Foreskin fibroblast (primary cell): ENCODE measurements at places on chromosomes 11 and 22.

DNA sequence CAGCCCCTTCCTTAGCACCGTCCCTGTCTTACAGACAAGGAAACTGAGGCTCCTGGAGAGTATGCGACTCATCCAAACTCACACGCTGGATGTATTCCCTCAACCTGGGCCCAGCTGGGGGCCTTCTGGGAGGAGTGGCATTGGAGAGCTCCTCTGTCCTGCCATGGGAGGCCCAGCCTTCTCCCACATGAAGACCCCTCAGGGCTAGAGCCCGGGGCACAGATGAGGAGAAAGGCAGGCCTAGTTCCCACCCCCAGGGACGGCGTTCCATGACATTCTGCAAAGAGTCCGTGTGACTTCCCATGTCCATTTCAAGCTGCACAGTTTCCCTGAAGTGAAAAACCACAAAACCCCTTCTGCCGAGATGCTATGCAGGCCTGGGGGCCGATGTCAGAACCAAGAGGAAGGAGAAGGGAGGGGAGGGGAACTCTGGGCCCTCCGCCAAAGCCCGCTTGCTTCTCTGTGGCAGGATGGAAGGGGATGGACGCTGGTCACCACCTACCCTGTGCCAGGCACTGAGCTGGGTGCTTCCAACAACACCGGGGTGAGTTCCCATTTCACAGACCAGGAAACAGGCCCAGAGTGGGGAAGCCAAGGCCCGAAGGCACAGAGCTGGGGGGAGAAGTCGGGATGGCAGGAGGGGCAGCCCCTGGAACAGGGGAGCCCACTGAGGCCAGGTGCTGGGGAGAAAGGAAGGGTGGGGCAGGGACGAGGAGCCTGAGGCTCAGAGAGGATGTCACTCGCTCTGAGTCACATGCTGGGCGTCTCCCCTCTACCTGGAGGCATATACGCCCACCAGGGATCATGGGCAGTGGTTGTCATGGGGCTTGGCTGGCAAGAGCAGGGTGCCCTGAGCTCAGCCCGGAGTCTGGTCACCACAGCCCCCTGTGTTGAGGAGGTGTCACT lies 15.7 kb downstream of the RAC2 start:
- peak; percentile 30 for DNase-seq

- no peak for DNase-seq
These were observed 1158.0 kb downstream of the TBC1D22A start for GRCh38 chr22:47920380-47920959.

GRCh38 chr11:9943386-9944110 lies 279.7 kb downstream of the SWAP70 start:
- peak; percentile 92 for DNase-seq

DNA sequence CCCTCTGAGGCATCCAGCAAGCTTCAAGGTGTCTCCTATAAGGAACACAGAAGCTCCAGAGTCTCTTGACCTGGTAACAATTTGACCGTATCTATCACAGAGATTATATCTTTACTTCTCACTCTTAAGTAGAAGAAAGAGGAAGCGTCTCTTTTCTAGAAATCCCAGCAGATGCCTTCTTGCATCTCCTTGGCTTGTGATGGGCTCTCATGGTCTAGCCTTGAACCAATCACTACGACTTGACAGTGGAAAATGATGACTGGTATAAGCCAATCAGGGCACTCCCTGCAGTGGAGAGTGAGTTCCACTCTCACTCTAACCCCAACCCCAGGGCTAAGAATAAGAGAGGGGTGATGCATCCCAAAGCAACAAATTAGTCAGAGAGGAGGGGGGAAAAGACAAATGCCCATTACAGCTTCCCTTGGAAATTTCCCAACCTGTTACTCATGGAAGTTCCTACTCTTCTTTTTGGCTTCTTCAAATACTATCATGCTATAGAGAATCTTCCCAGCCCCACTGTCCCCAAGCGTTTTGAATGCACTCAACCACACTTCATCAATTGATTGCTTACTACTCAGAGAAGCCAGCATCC lies 293.5 kb downstream of the MN1 start:
- no peak for DNase-seq

- peak; percentile 84 for DNase-seq
These were observed 16.9 kb downstream of the TSPAN4 start for GRCh38 chr11:859394-860131.
